ENCODE measurements at places on chromosomes 5 and 9. TPM values are rescaled to one million over a fixed set of nuclear protein-coding genes. Genes with fewer than 3 reads are reported as not detected.

The PRDM9 gene
- not detected for total RNA-seq

The CCDC152 gene
- total RNA-seq: 1.2 TPM

The LCN2 gene
- total RNA-seq: not detected

The AJM1 gene
- total RNA-seq: 4.2 TPM

The IQGAP2 gene
- 1.9 TPM for total RNA-seq

The SLC36A3 gene
- total RNA-seq: not detected

DNA sequence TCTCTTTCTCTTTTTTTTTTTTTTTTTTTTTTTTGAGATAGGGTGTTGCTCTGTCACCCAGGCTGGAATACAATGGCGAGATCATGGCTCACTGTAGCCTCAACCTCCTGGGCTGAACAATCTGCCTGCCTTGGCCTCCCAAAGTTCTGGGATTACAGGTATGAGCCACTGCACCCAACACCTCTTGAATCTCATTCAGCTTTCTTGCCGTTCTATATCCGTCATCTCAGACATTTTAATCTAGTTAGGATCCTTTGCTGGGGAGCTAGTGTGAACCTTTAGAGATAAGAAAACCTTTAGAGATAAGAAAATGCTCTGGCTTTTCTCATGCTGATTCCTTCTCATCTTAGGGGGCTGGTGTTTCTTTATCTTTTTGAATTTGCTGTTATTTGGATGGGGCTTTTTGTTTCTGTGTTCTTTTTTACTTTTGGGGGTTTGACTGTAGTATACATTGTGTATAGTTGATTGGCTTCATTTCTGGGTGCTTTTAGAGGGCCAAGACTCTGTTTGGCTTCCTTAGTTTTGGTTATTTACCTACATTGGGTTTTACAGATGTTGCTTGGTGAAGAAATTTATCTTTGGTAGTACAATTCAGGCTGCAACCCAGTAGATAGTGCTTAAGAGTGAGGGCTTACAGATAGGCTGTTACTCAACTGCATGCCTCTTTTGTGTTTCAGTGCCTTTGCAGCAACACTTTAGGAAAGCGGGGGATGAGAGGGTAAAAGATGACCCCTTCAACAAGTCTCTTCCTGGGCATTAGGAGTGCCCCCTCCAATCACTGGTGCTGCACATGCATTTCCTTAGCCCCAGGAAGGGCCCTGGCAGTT is 41.9 kb upstream of the SLC36A1 start:
- no peak overlapping the region for H3K4me3 ChIP-seq
- H3K27me3 ChIP-seq: no peaks in the 10 kb centered on the region
- H3K27ac ChIP-seq: no peak overlapping the region
- no peak for DNase-seq
- H3K4me1 ChIP-seq: no peaks in the 10 kb centered on the region
- no peaks in the 10 kb centered on the region for H3K36me3 ChIP-seq

DNA sequence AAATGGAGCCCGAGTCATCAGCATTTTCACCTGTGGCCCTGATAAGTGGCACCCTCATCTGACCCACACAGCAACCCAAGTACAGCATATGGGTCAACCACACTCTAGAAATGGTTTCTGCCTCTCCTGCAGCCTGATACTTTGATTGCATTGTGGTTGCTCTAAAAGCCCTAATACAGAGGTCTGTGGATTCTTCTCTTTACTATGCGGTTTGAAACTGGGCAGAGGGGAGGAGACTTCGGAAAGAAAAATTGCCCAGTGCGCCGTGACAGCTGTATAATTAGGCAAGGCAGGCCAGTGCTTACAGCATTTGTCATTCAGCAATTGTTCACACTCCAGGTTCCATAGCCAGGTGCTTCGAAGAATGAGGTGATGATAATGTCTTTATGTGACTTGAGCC is 361.0 kb downstream of the NFIB start:
- H3K36me3 ChIP-seq: no peaks in the 10 kb centered on the region
- H3K4me3 ChIP-seq: no peak overlapping the region
- no peaks in the 10 kb centered on the region for H3K27me3 ChIP-seq
- DNase-seq: peak; percentile 59

DNA sequence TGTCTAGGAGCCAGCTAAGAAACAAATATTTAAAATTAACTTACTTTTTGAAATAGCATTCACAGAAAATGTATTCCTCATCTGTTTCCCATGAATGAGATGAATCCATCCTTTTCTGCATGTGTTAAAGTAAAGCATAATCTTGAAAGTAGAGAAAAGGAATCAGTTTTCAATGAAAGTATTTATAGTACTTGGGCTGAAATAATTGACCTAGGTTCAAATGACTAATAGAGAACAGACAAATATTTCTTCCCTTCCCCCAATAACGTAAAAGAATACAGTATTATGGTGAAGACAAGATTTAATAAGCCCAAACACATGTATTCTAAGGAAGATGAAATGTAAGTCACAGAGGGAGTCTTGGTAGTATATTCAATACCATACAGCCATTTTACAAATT is 403.5 kb downstream of the ZNF608 start:
- DNase-seq: no peak
- H3K4me3 ChIP-seq: no peak overlapping the region
- H3K36me3 ChIP-seq: no peaks in the 10 kb centered on the region

- no peaks in the 10 kb centered on the region for H3K4me1 ChIP-seq
- H3K27me3 ChIP-seq: peaks cover 9% of the 10 kb centered on the region
- no peak overlapping the region for H3K27ac ChIP-seq
- peak; percentile 10 for DNase-seq
- H3K36me3 ChIP-seq: no peaks in the 10 kb centered on the region
Observed at GRCh38 chr9:132800038-132800648, 77.9 kb downstream of the AK8 start.

DNA sequence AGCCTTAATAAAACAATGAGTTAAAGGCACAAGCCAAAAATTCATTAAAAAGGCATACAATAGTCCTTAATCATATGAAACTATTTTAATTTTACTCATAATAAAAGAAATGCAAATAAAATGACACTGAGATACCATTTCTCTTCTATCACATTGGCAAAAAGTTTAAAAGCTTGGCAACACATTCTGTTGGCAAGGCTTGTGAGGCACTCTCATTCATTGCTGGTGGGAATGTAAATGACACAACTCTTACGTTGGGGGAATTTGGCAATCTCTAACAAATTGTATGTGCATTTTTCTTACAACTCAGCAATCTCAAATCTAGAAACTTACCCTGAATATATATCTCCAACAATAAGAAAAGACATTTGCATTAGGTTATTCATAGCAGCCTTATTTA is 111.6 kb downstream of the PRELID2 start:
- H3K4me1 ChIP-seq: no peaks in the 10 kb centered on the region
- H3K27me3 ChIP-seq: no peaks in the 10 kb centered on the region
- no peaks in the 10 kb centered on the region for H3K36me3 ChIP-seq
- DNase-seq: no peak
- no peak overlapping the region for H3K4me3 ChIP-seq
- no peak overlapping the region for H3K27ac ChIP-seq

DNA sequence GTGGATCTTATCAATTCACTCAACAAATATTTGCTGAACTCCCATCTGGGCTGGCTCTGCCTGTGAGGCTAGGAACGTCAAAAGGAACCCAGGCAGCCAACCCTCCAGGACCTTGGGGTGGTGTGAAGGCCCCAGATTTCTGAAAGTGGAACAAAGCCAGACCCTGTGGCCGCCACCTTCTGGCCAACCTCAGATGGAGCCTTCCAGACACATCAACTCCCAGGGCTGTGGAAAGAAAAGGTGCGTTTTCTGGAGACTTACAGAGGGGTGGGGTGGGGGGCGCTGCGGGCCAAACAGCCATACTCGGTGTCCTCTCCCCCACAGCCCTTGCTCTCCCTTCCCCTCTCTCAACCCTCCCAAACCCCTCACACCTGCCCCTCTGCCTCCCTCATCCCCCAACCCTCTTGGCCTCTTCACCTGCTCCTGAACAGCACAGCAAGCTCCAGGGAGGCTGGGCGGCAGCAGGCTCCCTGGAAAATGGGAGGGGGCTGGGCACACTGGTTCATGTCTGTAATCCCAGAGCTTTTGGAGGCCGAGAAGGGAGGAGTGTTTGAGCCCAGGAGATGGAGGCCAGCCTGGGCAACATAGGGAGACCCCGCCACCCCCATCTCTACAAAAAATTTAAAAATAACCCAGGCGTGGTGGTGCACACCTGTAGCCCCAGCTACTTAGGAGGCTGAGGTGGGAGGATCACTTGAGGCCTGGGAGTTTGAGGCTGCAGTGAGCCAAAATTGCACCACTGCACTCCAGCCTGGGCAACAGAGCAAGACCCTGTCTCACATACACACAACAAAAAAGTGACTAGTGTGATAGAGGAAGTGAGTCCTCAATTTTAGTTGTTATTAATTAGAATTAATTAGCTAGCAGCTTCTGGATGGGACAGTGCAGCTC is 45.0 kb upstream of the PRRC2B start:
- no peak overlapping the region for H3K27ac ChIP-seq
- H3K4me1 ChIP-seq: peaks cover 3% of the 10 kb centered on the region
- H3K36me3 ChIP-seq: no peaks in the 10 kb centered on the region
- H3K4me3 ChIP-seq: no peak overlapping the region
- DNase-seq: no peak

DNA sequence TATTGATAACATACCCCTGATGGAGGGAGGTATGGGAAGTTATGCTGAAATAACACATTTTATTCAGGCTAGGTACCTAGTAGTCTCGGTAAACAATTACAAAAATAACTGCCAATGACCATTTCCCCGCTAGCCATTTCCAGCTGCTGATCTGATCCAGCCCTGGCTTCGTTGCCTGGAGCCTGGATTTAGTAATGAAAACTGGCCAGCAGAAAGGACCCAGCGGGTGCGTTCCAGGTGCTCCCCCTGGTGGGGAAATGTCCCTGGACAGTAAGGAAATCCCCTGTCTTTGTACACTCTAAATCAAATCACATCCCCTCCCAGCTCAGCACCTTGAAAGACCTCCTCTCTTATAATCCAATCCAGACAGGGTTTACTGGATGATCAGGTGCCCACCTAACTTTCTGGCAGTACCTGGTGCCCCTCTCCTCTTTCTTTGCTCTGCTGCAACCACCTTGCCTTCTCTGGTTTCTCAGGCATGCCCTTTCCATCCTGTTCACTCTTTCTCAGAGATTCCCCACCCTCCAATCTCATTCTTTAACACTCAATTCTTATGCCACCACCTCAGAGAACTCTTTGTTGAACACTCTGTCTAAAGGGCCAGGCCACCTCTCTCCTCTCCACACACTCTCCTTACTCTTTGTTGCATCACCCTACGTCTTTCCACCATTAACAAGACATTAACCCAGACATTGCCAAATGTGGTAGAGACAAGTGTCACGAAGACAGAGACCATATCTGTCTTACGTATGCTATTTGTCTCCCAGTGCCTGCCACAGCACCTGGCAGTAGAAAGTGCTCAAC is 50.1 kb upstream of the SMAD5 start:
- no peak overlapping the region for H3K27ac ChIP-seq
- H3K27me3 ChIP-seq: no peaks in the 10 kb centered on the region
- H3K36me3 ChIP-seq: no peaks in the 10 kb centered on the region
- H3K4me1 ChIP-seq: peaks cover 6% of the 10 kb centered on the region
- no peak overlapping the region for H3K4me3 ChIP-seq

- no peak overlapping the region for H3K4me3 ChIP-seq
- no peak overlapping the region for H3K27ac ChIP-seq
- no peaks in the 10 kb centered on the region for H3K36me3 ChIP-seq
- peak; percentile 21 for DNase-seq
Observed at GRCh38 chr9:21056931-21057330, 20.8 kb downstream of the IFNB1 start.

DNA sequence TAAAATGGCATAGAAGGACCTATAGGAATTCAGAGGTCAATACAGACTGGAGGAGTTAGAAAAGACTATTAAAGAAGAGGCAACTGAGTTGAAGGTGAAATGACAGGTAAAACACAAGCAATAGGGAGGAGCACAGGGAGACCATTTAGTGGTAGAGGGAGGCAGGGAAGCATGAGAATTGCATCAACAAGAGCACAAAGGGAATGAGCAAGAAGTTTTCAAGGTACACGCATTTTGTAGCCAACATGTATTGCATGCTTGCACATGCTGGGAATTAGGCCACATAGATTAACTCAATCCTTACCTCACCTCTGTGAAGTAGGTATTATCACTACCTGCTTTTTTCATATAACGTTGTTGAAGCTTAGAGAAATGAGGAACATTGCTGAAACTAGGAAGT is 42.3 kb downstream of the PLPP1 start:
- H3K27me3 ChIP-seq: no peaks in the 10 kb centered on the region
- no peak for DNase-seq
- no peak overlapping the region for H3K27ac ChIP-seq
- no peaks in the 10 kb centered on the region for H3K36me3 ChIP-seq
- no peaks in the 10 kb centered on the region for H3K4me1 ChIP-seq

DNA sequence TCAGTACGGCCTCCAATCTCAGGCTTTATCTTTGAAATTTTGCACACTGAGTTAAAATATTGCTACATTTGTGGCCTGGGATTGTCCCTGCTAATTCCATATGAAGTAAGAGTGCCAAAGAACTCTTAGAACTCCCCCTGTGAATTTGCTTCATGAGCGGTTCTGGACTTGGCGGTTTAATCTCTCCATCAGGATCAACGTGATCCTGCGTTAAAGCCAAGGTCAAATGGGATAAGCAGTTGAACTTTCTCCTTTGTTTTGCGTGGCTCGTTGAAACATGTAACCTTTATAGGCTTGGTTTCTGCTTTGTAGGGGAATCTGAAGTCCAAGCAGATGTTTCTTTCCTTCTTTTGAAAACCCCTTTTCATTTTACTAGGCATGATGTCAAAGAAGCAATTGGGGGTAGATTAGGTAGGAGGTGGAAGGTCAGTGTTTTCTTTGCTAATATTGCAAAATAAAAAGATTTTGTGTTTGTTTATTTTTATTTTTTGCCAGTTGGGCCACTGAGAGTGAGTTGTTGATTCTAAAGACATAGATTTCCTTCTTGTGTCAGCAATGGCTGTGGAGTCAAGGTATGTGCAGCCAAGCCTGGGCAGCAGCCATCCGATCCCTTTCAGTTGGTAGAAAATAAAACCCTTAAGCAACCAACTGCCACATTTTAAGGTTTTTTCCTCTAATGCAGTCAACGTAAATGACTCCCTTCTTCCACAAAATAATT is 390.8 kb downstream of the NNT start:
- no peaks in the 10 kb centered on the region for H3K27me3 ChIP-seq
- no peaks in the 10 kb centered on the region for H3K36me3 ChIP-seq
- no peak overlapping the region for H3K27ac ChIP-seq
- no peak for DNase-seq
- H3K4me1 ChIP-seq: no peaks in the 10 kb centered on the region
- no peak overlapping the region for H3K4me3 ChIP-seq

- no peak overlapping the region for H3K27ac ChIP-seq
- peaks cover 4% of the 10 kb centered on the region for H3K27me3 ChIP-seq
- H3K4me1 ChIP-seq: no peaks in the 10 kb centered on the region
Observed at GRCh38 chr5:757931-758697, 26.4 kb downstream of the ZDHHC11B start.

- H3K4me1 ChIP-seq: no peaks in the 10 kb centered on the region
- H3K36me3 ChIP-seq: no peaks in the 10 kb centered on the region
- H3K27ac ChIP-seq: no peak overlapping the region
- no peaks in the 10 kb centered on the region for H3K27me3 ChIP-seq
Observed at GRCh38 chr5:123671042-123671441, 159.1 kb downstream of the CSNK1G3 start.

DNA sequence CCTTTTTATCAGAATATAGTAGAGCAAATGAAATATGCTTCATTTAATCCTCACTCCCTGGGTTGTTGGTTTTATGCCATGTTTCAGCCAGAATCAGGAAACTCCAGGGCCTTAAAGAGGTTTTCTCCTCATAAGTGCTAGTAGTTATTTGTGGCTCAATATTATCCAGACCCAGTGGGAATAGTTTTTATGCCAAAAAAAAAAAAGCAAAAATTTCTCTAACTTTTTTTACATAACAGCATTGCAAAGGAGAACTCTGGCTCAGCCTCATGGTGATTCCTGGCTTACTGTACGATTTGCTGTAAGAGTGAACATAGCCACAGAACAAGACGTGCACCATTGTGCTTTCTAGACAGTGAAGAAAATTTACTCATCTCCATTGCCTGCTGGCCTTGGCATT is 232.5 kb downstream of the PJA2 start:
- H3K27me3 ChIP-seq: no peaks in the 10 kb centered on the region
- no peaks in the 10 kb centered on the region for H3K36me3 ChIP-seq
- H3K27ac ChIP-seq: no peak overlapping the region
- DNase-seq: no peak
